ENCODE measurements at places on chromosomes 3 and 15. TPM values are rescaled to one million over a fixed set of nuclear protein-coding genes. Genes with fewer than 3 reads are reported as not detected.

CP gene
- total RNA-seq, result 0.21 TPM

PLXNB1 gene
- 0.63 TPM for total RNA-seq

MORC1 gene
- 0.84 TPM for total RNA-seq

ALDH1A2 gene
- total RNA-seq, result 2.0 TPM

All from mononuclear cell (primary cell).